ENCODE measurements at places on chromosomes 12 and 14.

GRCh38 chr12:27583057-27583797 lies 59.2 kb downstream of the PPFIBP1 start:
- no peak for DNase-seq

GRCh38 chr12:53492188-53492587 lies 7.1 kb downstream of the MAP3K12 start:
- no peak for DNase-seq

GRCh38 chr14:29804481-29805266 lies 123.0 kb downstream of the PRKD1 start:
- DNase-seq, result no peak

DNA sequence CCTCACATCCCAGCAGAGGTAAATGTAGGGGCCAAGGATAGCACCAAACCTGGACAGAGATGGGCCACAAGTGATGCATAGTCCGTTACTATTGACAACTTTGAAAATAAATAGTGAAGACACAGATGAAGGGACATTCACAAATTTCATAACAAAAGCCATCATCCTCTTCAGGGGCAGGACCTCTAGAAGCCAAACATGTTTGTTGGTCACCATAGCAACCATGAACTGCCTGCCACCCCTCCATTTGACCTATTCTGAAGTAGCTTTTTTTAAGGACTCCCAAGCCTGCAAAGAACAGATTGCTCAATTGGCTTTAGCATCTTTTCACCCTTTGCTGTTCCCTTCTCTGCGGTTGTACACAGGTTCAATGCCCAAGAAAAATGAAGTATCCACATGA lies 35.7 kb upstream of the MDM1 start:
- DNase-seq, result no peak

GRCh38 chr14:94128216-94128839 lies 1.1 kb downstream of the IFI27L2 start:
- no peak for DNase-seq

DNA sequence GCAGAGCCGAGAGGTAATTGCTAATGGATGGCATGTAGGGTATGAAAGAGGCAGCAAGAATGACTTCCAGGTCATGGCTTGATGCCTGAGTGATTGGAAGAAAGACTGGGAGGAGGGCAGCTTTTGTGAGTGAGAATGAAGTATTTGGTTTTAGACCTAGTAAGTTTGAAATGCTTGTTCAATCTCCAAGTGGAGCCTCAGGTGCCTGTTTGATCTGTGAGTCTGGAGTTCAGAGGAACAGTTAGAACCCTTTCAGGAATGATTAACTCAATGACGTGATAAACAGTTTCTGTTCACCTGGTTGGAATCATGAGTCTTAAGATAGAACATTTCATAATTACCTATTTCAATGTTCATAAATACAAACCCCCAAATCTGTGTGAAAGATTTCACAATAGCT lies 10.4 kb downstream of the KCNJ8 start:
- no peak for DNase-seq

Measured in KG1 (cell line).